Caudate nucleus (tissue), 63 donors: ENCODE measurements at places on chromosomes 2 and 18.

DNA sequence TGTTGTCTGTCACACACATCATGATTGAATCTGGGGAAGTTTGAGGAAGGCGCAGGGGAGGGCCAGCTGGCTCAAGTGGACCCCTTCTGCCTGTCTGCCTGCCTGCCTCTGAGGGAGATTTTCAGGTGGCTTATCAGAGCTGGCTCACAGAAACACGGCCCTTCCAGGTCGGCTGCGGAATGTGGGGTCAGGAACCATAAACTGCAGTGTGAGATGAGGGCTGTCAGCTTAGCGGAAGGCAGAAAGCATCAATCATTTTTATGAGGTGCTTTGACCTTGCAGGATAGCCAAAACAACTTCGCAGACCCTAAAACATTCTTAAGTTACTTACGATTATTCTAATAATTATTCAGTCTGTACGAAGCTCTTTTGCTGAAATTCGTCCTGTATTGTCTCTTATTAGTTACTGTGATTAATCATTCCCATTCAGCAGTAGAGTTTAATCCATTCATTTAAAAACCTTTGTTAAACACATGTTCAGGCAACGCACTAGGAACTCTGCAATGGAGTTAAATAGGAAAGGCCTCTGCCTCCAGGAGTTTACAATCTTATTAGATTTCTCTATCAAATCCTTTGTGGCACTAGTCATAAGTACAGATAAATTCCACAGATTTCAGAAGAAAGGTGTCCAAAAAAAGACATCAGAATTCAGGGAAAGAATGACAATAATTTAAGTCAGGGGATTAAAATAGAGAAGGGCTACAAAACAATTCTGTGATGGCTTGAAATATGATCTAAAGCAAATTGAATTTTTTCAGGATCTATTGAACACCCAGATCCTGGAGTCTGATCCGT, 371.6 kb downstream of the HRH4 start:
- DNase-seq: no peak

- DNase-seq: no peak
Observed at GRCh38 chr2:101770726-101771125, 73.2 kb downstream of the MAP4K4 start.

GRCh38 chr2:121617042-121617599, 32.1 kb downstream of the CLASP1 start:
- DNase-seq: no peak

GRCh38 chr2:152247337-152247695, 71.8 kb upstream of the STAM2 start:
- DNase-seq: no peak

GRCh38 chr18:36402765-36403396, 105.4 kb downstream of the FHOD3 start:
- DNase-seq: no peak

GRCh38 chr2:222108957-222109585, 189.7 kb downstream of the PAX3 start:
- no peak for DNase-seq

DNA sequence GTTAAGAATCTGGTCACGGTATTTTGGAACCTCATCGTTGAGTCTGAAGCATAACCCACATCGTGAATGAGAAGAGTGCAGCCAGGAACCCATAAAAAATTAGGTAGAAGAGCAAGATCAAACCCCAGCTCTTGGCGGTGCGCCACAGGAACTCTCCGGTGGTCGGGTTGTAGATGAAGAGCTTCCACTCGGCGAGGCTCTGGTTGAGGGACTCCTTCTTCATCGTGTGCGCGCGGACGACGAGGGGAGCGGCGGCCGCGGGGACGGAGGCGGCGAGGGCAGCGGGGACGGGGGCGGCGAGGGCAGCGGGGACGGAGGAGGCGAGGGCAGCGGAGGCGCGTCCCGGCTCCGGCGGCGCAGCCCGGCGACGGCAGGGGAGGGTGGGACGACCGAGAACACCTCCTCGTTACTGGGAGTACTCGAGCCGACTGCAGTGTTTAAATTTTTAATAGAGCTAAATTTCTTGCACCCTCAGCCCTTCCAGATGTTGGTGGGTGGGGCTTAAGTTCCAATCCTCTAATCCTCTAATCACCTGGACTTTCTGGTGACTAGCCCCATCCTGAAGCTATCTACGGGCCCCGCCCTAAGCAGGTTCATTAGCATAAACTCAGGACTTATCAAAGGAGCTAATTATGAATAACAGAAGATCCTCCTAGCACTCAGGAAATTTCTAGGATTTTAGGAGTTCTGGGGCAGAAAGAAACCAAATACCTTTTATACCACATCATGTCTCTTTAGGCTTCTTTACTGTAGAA, 20.4 kb upstream of the PAPOLG start:
- DNase-seq: no peak

- no peak for DNase-seq
Observed at GRCh38 chr2:23625726-23626125, 240.7 kb downstream of the KLHL29 start.

DNA sequence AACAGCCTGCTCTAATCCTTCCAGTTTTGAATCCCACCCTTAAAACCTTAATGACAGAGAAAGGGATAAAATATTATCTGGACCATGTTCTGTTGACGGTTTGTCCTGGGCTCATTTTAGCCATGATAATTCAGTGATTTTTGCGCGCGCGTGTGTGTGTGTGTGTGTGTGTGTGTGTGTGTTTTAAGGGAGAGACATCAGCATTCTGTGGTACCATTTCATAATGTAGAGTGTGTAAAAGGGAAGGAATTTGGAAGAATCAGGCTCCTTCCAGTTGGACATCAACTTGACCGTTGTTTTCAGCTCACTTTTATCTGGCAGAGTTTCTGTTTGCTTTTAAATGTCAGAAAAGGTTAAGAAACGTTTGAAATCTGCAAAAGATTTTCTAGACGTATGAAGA, 535.5 kb downstream of the TNS1 start:
- no peak for DNase-seq

DNA sequence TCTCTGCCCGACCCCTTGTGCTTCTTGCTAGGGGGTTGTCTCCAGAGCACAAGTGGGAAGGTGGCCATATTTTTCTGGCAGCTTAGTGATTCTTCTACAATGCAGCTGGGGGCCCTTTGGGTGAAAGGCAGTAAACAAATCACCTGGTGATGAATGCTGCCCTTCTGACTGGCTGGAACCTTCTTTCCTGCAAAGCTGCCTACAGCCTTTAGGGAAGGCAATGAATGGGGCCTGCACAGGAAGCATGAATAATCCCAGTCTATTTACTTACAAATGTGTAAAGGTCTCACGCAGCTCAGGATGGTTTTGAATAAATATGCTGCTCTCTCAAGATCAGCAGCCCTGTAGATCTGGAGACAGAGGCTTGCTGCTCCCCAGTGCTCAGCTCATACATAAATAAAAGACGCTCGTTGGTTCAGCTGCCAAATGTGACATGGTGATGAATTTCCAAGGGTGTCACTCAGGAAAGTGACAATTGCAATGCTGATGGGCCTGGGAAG, 289.2 kb downstream of the TDRD15 start:
- no peak for DNase-seq

- DNase-seq: no peak
Observed at GRCh38 chr2:115389024-115389423, 946.6 kb downstream of the DPP10 start.

GRCh38 chr2:72891091-72891818, 4.0 kb downstream of the SPR start:
- no peak for DNase-seq

DNA sequence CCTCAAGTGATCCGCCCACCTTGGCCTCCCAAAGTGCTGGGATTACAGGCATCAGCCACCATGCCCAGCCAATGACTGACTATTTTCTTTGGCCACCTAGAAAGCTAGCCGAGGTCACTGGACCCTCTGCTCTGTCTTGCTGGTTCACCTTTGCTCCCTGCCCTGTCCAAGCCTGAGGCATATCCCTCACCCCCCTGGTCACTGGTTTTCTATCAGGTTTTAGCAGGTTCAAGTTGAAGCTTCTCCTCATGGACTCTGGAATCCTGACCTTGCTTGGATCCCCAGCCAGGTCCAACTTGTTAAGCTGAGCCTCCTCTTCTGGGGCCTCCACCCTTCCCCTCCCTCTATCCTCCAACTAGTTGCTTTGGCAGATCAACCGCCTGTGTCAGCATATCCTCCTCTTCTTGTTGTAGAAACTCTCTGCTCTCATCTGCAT, 33.4 kb downstream of the PAX8 start:
- no peak for DNase-seq

DNA sequence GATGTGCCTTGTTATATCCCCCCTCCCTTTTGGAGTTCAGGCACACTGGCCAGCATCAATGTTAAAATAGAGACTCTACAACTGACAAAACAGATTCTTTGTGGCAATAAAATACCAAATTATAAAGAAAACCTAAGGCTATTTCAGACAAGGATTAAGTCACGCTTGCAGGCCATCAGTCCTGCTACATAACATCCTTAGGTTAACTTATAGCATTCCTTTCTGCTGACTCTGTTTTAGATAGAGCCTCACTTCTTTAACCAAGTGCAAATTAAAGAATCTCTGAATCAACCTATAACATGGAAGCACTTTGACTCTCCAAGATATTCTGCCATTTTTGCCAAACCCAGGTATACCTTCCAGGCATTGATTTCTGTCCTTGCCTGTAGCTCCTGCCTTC, 784.6 kb downstream of the RNF144A start:
- no peak for DNase-seq

DNA sequence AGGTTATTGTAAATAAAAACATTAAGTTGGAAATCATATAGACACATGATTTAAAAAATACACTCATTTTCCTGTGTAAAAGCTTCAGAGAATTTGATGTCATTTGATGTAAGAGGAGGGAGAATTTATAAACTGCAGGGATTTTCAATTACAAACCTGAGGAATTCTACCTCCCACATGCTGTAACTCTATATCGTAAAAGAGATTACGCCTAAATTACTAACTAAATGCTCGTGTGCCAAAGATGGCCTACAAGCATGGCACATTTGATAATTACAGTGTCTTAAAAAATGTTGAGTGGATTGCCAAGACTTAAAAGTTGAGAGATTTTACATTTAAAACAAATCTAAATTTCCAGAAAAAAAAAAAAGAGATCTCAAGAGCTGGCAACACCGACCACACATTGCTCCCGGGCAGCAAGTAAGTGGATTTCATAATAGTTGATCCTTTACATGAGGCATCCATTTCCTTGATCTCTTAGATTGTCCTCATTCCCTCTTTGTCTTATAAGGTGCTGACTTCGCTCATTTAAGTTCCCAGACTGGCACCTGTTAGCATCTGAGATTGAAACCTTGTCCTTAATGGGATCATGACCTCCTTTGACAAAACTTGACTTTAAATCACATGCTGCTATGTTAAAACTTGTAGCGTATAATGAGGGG, 840.3 kb upstream of the ZEB2 start:
- no peak for DNase-seq

GRCh38 chr2:161981679-161982250, 92.2 kb downstream of the DPP4 start:
- no peak for DNase-seq

GRCh38 chr2:72915907-72916742, 1.2 kb upstream of the EMX1 start:
- DNase-seq: no peak

DNA sequence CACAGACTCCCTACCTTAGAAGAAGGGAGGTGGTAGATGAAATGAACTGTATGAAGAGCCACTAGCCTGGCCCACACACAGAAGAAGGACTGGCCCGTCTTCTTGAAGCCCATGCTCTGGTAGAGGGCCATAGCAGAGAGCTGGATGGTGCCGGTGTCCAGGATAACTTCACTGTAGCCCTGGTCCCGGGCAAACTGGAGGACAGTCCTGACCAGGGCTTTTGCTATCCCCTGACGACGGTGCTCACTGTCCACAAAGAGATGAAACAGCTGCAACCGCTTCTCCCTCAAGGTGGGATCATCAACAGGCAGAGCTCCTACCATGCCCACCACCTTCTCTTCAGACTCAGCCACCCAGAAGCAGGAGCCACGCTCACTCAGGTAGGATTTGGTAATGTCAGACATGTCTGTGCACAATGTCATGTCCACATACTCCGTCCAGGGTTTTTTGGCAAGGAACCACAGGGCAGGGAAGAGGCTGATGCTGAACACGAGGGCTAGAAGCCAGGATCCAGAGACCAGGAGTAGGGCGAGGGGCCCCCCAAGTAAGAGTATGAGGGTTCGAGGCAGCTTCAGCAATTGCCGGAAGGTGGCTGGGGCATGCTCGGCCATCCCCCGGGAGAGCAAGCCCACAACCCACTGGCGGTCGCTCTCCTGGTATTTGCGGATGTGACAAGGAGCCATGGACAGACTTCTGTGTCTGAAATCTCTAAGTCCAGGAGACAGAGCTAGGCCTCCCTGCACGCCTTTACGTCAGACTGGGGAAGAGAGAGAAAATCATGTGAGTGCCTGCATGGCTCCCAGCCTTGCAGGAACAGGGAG, 1.1 kb downstream of the NAT8 start:
- DNase-seq: no peak

DNA sequence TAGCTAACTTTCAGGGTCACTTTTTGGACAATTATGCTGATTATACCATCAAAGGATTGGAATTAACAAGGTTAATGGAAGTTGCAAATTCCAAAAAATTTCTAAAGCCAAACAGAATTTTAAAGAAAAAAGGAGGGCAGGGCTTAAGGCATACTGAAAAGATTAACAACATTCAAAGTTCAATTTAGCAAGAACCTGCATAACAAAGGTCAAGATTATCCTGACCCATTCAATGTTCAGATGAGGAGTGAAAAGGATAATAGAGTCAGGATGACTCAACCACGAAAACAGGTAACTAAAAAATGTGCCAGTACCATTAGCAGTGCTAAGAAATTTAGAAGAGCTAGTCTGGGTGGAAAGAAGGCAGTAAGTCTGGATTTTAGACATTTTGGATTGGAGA, 139.8 kb upstream of the HNMT start:
- DNase-seq: no peak

- peak; percentile 30 for DNase-seq
Observed at GRCh38 chr2:219001577-219002394, 8.6 kb upstream of the CRYBA2 start.

DNA sequence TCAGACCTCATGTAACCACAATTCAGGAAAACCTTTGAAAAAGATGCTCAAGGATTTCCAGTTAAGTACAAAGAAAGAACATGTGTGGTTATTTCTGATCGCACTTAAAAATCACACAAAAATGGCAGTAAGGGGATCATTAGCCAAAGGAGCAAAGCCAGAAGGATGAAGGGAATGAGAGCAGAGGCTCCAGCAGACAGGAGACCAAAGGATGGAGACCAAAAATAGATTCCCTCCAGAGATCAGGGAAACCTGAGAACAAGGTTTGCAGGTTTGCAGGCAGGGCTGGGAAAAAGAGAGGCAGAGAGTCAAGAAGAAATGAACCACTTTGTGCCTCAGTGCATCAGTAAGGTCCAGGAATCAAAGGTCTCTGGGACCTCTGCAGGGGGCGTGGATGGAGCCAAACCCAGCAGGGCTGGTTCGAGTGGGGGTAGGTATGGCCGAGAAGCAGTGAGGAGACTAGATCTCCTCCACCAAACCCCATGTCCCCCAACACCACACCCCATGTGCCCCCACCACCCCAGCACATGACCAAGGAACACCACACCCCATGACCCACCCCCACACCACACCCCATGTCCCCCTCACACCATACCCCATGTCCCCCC, 98.5 kb upstream of the GPC1 start:
- no peak for DNase-seq

DNA sequence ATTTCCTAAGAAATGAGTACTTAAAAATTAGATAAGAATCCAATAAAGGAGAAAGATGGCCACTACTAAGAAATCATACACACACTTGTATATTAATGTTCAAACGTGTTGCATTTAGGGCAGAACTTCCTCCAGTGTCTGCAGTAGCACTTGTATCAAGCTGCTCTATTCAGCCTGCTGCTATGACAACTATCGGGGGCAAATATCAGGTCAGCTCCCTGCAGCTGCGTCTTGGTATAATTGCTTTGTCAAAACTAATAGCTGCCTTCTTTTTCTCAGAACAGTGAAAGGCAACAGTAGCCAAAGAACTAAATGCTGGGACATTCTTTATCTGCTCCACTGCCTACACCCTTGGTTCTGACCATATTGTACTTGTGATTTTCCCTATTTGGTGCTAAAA, 300.7 kb downstream of the NOL4 start:
- no peak for DNase-seq
